ENCODE measurements at places on chromosomes 5 and 9.
A peak's percentile ranks its signal among the peaks of the same experiment; 100 is the strongest.

GRCh38 chr5:132238169-132238744 is 10.6 kb upstream of the P4HA2 start:
- DNase-seq: peak; percentile 57

- no peak for DNase-seq
Measured at GRCh38 chr9:123345567-123345955, 10.4 kb upstream of the CRB2 start.

DNA sequence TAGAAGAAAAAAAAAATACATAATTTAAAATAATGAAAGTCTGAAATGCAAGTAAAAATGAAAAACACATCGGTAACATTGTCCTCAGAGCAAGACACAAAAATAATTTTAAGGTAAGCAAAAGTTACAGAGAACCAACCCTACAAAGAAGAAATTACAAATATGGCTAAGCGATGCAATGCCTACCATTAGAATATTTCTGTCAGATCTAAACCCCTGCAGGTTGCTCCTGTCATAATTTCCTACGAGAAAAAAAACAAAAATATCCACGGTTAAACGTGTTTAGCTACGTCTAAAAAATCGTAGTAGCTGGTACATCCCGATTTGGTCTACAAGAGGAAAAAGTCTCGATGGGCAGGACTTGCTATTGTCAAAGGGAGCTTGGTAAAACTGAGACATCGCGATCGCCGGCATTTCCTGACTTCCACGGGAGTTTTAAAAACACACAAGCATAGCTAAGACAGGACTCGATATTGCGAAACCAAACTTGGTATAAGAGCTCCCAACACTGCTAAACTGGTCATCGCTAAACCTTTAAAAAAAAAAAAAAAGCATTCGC is 1.1 kb upstream of the ANXA2R start:
- no peak for DNase-seq

DNA sequence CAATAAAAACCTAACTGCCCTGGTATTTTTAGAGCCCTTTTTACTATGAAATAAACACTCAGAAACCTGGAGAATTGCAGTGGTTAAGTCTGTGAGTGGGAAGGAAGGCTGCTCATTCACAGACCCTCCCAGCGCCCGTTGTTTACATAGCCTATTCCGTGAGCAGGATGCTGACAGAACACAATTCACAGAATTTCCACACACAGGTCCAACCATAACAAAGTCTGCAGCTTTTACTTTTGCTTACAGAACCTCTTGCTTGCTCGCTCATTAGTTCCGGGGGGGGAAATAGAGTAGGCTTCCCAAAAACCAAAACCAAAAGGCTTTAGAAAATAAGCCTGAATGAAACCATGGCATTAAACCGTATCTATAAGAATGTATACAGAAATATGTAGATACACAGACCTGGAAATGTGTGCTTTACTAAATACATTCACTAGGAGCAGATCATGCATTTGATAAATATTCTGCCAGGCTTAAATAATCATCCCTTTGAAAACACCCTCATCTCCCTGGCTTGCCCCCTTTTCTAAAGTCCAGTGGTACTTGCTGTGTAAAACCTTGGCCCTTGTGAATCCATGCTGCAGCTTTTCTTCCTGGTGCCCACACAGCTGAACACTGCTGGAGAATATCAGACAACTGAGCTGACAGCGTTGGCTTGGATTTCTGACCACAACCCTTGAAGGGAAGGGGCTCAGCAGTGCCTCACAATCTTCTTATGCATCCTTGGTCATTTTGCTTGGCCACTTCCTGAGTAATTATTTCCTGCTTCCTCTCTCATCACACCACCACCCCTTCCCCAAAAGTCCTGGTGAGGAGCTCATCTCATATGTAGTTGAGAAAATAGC is 128.0 kb downstream of the FANCC start:
- DNase-seq: no peak

DNA sequence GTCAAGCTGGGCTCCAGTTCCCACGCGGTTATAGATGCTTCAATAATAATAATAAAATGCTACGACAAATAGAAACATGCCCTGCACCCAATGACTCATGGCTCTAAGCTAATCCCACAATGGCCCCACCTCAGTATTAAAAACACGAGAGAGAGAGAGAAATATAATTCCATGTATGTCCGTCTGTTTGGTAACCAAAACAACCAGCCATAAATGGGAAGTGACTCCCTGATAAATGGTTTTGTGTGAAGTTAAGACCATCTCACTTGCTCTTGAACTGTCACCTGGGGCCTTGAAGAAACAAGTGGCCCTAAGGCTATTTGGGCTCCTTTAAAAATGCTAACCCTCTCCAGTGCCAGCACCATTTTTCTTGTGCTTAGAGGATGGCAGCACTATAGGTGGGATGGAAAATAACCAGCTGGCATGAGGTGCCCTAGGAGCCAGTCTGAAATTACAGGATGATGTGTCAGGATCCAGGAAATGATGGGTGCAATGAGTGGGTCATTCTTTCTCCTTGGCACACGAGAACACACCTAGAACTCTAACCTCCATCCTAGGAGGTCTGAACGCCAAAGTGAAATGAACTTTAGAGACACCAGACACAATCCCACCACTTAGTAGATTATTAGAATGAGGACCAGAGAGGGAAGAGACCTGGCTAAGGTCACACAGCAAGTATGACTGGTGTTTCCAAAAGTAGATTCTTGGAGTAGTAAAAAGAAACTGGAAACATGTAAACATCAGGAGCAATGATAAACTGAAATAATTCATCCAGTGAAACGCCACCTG is 35.7 kb upstream of the ADRB2 start:
- peak; percentile 55 for DNase-seq

DNA sequence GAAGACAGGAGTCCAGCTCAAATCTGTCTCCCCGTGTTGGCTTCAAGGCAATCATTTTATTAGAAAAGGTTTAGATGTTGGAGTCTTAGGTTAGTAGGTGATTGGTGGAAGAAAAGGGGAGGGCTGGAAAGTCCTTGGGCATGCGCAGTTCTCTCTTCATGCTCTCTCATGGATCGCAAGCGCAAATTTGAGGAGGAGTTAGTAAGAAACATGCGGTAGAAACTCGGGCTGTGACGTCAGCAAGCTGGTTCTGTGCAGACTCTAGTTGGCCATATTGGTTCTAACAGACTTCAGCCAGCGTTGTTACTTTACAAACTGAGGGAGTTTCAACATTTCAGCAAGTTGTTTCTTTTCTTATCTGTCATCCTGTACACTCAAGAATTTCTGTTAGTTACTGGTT is 392.2 kb downstream of the CDK5RAP2 start:
- no peak for DNase-seq
